ENCODE measurements at places on chromosomes 2 and 18. TPM values are rescaled to one million over a fixed set of nuclear protein-coding genes. Genes with fewer than 3 reads are reported as not detected.

GRCh38 chr18:27860701-27861107 is 316.2 kb downstream of the CDH2 start:
- H3K36me3 ChIP-seq: no peaks in the 10 kb centered on the region
- H3K4me3 ChIP-seq: peak overlapping the region; percentile 35
- DNase-seq: no peak
- H3K27ac ChIP-seq: no peak overlapping the region
- no peaks in the 10 kb centered on the region for H3K27me3 ChIP-seq

The CHRNG gene
- not detected for total RNA-seq

DNA sequence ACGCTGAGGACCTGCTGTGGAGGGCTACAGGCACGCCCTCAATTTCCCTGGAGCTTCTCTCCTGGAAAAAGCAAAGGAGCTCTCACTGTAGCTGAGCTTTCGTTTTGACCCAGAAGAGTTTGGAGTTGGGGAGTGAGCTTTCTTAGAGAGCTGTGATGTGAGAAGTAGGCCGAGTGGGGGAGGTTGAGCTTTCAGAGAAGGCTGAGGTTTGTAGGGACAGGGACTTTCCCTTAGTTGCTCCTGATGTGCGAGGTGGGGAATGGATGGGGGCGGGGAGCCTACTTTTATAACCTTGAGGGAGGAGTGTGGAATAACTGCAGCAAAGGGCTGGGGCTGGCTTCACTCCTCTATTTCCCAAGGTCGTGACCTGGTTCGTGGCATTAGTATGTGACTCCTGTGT is 47.1 kb downstream of the ZNF532 start:
- H3K27ac ChIP-seq: peak overlapping the region; percentile 88
- H3K4me3 ChIP-seq: peak overlapping the region; percentile 50
- H3K36me3 ChIP-seq: peaks cover 19% of the 10 kb centered on the region
- H3K4me1 ChIP-seq: peaks cover 68% of the 10 kb centered on the region

DNA sequence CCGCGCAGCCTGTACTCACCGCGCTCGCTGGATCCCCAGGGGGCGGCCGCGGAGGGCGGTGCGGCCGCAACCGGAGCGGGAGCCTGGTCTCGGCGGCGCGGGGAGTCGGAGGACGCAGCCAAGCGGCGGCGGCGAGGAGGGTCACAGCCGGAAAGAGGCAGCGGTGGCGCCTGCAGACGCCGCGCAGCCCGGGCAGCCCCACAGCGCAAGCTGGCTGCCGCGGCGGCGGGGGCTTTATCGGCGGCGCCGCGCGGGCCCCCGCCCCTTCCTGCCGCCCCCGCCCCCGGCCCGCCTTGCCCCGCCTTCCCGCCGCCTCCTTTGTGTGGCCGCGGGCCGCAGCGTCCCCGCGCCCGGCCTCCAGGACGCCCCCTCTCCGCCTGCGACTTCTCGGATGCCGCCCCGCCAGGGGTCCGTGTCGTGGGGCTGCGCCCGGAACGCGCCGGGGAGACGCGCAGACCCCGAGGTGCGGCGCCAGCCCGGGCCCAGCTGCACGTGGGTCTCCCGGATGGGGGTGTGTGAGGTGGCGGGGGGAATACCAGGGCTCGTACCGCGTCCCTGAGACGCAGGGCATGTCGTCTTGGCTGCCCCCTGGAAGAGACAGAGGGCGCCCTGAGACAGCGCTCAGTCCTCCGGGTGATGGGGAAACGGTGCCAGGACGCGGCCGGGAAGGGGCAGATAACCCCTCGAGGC is at the start of gene SERPINE2:
Gene SERPINE2 (minus strand): TSS at position 207 of the 690 bp plus-strand sequence. CDS start 37,386 bp downstream, outside the sequence.
- H3K36me3 ChIP-seq: no peaks in the 10 kb centered on the region
- DNase-seq: peak; percentile 85
- peak within 1 kb of the TSS; percentile 91 for H3K4me3 ChIP-seq

The RIT2 gene
- total RNA-seq: not detected

DNA sequence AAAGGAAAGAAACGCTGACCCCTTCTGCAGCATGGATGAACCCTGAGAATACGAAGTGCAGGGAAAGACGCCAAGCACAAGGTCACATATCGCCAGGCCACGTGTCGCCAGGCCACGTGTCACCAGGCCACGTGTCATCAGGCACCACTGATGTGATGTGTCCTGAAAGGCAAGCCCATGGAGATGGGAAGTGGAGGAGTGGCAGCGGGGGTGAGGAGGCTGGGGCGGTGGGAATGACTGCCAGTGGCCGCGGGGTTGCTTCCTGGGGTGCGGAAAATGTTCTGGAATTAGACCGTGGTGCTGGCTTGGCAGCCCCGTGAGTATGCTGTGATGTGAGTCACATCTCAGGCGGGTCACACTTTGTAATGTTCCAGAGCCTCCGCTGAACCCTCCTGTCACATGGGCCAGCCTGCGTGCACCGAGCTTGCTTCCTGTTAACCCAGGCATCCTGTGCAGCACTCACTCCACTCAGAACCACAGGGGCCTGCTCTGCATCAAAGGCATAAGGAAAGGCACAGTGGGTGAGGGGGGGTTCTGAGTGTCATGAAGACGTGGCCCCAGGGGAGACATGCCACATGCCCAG is 39.0 kb downstream of the SLC66A2 start:
- H3K36me3 ChIP-seq: peaks cover 46% of the 10 kb centered on the region
- H3K4me3 ChIP-seq: no peak overlapping the region
- H3K27ac ChIP-seq: no peak overlapping the region
- H3K27me3 ChIP-seq: no peaks in the 10 kb centered on the region
- DNase-seq: peak; percentile 80
- peaks cover 3% of the 10 kb centered on the region for H3K4me1 ChIP-seq

DNA sequence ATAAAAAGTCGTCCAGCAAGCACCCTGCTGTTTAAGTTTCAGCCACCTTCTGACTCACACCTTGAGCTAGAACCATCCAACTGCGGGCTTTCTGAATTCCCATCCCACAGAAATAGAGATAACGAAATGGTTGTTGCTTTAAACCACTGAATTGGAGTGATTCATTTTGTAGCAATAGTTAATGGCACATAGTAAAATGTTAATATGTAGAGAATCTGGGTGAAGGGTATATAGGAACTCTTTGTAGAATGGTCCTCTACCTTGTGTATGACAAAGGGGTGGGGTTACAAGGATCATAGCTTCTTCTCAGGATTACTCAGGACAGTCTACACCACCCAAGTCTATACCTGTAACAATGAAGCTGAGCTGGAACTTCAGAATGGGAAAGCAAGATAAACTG is 2.4 kb upstream of the MAPRE3 start:
- no peaks in the 10 kb centered on the region for H3K36me3 ChIP-seq
- no peak for DNase-seq
- H3K27me3 ChIP-seq: peaks cover 48% of the 10 kb centered on the region

GRCh38 chr2:63652652-63652985 is 63.9 kb downstream of the MDH1 start:
- H3K4me3 ChIP-seq: no peak overlapping the region
- no peak overlapping the region for H3K27ac ChIP-seq
- no peaks in the 10 kb centered on the region for H3K27me3 ChIP-seq
- no peak for DNase-seq

- no peaks in the 10 kb centered on the region for H3K4me1 ChIP-seq
- peaks cover 30% of the 10 kb centered on the region for H3K27me3 ChIP-seq
- DNase-seq: no peak
- H3K4me3 ChIP-seq: no peak overlapping the region
- H3K27ac ChIP-seq: no peak overlapping the region
These were observed 78.4 kb downstream of the NEB start for GRCh38 chr2:151655663-151656398.

The DUSP11 gene
- total RNA-seq: 24.7 TPM

- no peaks in the 10 kb centered on the region for H3K36me3 ChIP-seq
- DNase-seq: no peak
- H3K4me3 ChIP-seq: peak overlapping the region; percentile 39
- H3K27ac ChIP-seq: peak overlapping the region; percentile 94
- no peaks in the 10 kb centered on the region for H3K27me3 ChIP-seq
- H3K4me1 ChIP-seq: peaks cover 46% of the 10 kb centered on the region
These were observed 36.6 kb upstream of the TANK start for GRCh38 chr2:161123531-161124030.

The CRIM1 gene
- 194 TPM for total RNA-seq

DNA sequence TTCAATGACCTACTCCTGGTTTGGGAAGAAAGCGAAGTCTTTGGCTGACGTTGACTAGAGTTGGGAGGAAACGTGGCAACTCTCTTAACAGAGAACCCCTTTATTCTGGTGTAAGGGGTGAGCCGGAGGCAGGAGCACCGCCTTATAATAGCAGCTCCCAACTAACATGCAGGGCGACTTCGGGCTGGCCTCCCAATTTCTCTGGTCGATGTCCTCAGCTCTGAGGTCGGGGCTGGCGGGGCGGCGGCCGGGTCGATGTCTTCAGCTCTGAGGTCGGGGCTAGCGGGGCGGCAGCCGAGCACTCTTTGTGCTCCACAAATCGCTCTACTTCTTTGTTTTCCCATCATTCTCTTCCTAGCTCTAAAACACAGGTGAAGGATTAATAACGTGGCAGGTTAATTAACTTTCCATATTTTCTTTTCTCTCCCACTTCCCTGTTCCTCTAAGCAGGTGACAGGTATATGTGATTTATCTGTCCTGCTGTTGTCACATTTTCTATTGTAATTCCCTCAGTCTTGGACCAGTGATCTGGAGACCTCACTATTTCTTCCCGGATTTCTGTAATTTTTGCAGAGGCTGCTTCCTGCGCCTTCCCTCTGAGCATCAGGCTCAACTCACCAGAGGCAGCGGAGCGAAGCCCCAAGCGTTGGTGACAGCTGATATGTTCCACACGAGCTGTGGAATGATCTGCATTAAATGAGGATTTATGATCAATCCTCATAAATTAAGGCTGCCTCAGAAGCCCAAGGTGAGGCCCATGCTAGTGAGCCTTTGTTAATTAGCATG is 64.3 kb downstream of the ACKR3 start:
- H3K27ac ChIP-seq: no peak overlapping the region
- no peaks in the 10 kb centered on the region for H3K36me3 ChIP-seq
- H3K4me3 ChIP-seq: no peak overlapping the region

The PHOSPHO2 gene
- 4.8 TPM for total RNA-seq

DNA sequence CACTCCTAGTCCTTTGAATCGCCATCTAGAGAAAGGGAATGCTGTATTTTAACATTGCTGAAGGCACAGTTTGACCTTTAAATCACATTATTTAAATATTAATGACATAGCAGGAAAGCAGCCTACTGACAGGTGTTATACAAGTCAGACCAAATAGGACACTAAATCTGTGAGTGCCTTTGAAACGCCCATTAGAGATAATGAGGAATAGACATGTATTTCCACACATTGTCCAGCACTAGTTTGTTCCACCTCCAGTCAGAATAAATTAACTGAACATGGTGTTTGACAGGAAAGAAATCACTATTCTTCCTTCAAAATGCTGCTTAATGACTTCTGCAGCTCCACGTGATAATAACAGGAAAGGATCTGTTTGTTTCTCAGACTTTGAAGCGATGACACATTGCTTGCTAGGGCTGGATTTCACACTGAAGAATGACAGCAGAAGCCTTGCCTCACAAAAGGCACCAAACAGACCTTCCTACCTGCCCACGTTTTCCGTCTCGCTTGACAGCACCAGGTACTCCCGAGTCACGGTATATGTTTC is 90.5 kb upstream of the DDX18 start:
- no peaks in the 10 kb centered on the region for H3K36me3 ChIP-seq
- DNase-seq: no peak
- no peaks in the 10 kb centered on the region for H3K4me1 ChIP-seq
- H3K27ac ChIP-seq: no peak overlapping the region
- no peak overlapping the region for H3K4me3 ChIP-seq
- H3K27me3 ChIP-seq: no peaks in the 10 kb centered on the region

DNA sequence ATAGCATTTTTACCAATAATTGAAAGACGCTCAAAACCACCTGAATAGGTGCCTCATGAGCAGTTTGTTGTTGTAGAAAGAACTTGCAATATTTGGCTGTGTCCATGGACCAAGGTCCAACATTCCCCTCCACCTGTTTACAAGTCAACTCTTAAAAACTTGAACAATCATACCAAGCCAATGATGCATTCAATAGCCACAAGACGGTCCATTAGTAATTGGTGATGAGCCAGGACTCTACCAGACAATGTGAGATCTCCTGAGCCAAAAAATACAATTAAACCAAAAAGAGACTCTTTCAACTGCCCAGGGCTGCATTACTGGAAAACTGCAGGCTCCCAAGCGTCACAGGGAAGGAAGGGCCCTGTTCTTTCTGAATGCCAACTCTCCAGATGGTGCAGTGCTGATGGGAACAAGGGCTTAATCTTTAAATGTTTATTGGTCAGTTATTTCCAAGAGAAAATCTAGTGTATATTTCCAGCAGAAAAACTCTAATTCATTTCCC is 118.8 kb upstream of the EPB41L3 start:
- H3K36me3 ChIP-seq: no peaks in the 10 kb centered on the region
- no peak overlapping the region for H3K27ac ChIP-seq
- DNase-seq: no peak
- peaks cover 6% of the 10 kb centered on the region for H3K27me3 ChIP-seq

GRCh38 chr2:230457073-230457768 is 41.2 kb downstream of the SP100 start:
- no peak overlapping the region for H3K27ac ChIP-seq
- no peak for DNase-seq
- no peak overlapping the region for H3K4me3 ChIP-seq

GRCh38 chr2:192090911-192091310 is 103.8 kb downstream of the TMEFF2 start:
- DNase-seq: no peak
- peak overlapping the region; percentile 31 for H3K27ac ChIP-seq
- H3K4me1 ChIP-seq: peaks cover 12% of the 10 kb centered on the region
- H3K4me3 ChIP-seq: no peak overlapping the region
- H3K27me3 ChIP-seq: no peaks in the 10 kb centered on the region

DNA sequence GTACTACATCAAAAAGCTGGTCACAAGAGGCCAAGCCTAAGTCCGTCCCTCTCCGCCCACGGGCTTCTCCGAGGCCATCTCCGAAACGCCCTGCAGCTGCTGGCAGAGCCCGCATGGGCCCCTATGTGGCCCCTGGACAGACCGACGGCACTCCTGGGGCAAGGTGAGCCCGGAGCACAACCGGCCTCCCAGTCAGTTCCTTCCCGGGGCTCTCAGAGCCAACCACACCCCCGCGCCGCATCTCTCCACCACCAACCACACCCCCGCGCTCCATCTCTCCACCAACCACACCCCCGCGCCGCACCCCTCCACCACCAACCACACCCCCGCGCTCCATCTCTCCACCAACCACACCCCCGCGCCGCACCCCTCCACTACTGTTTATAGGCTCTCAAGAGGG is 93.5 kb downstream of the ZNF516 start:
- no peaks in the 10 kb centered on the region for H3K36me3 ChIP-seq
- H3K27me3 ChIP-seq: no peaks in the 10 kb centered on the region
- DNase-seq: no peak
- peaks cover 6% of the 10 kb centered on the region for H3K4me1 ChIP-seq

DNA sequence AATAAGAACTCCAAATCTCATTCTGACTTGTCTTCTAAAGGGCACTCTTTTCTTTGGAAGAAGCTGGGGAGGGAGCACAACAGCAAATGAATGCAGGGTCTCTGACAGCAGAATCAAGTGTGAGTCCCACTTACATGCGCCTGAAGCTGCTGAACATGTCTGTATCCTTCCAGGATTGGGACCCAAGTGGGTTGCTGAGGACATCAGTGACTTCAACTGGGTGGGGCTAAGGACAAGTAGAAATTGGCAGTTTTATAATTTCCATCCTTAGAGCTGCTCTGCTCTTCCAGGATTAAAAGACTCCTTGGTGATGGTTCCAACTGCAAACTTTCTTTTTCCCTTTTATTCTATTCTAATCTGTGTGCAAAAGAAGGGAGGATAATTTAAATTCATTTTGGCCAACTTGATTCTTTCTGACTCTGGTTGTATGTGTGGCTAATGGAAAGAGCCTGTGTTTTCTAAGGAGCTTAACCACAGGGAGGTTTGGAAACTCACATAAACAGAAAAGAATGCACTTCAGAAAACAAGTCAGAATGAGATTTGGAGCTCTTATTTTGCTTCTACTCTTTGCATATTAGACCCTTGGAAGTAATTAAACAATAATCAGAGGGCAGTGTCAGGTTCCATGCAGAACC is 20.6 kb downstream of the ANTXR1 start:
- no peak overlapping the region for H3K4me3 ChIP-seq
- H3K4me1 ChIP-seq: peaks cover 38% of the 10 kb centered on the region
- no peak for DNase-seq
- H3K27me3 ChIP-seq: no peaks in the 10 kb centered on the region

Data from osteocyte (in vitro differentiated cells).